AG08395 (cell line): ENCODE measurements at places on chromosomes 12 and 14.
A peak's percentile ranks its signal among the peaks of the same experiment; 100 is the strongest.

GRCh38 chr12:25051656-25052195 is 102.8 kb upstream of the BCAT1 start:
- DNase-seq: no peak

GRCh38 chr14:98293576-98293975 is 978.4 kb downstream of the BCL11B start:
- DNase-seq: peak; percentile 13

DNA sequence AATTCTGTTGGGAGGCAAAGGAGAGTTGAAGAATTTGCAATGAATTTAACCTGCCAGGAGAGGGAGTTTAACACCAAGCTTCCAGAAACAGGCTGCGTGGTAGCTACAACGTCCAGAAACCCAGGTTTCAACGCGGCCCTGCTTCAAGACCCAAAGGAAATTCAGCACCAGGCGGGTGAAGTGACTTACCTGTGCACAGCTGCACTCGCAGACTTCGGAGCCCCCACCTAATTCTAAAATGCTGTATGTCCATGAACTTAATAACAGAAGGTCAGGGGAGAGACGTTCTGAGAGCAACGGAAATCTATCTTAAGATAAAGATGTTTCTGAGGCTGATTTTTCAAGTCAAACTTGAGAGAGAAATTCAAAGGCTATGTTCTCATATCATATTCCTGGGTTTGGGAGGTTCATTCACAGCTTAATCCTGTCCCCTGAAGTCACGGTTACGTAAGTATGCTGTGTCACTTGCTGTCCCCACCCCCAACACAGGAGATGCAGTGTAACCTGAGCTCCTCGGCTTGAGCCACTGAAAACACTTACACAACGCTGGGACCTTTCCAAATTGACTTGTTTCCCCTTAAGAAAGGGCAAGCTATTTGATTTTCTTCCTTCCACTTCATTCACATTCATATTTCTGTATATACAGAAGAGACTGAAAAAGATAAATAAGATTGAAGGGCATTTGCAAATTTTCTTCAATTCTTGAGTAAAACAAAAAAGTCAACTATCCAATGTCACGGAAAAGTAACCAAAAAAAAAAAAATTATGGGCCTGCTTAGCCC is 22.7 kb downstream of the CLIP1 start:
- DNase-seq: peak; percentile 78

DNA sequence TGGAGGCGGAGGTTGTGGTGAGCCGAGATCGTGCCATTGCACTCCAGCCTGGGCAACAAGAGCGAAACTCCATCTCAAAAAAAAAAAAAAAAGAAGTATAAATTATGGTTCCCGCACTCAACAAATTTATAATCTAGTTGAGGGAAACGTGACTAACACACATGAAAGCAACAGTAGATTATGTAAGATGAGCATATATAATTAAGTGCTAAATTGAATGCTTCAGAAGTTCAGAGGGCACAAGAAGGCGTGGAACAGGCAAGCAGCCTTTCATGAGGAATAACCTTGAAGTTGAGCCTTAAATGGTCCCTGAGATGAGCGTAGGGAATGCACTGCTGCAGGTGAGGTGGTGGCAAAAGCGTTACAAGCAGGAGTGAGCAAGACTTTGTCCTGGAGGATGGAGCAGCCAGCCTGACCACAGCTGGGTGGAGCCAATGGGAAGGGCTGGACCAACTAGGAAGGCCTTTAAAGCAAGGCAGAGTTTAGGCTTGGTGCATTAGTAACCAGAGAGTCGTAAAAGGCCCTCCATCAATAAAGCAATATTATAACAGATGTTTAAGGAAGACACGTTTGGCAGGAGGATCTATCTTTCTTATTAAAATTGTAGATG is 30.6 kb upstream of the TUBA1A start:
- DNase-seq: no peak

DNA sequence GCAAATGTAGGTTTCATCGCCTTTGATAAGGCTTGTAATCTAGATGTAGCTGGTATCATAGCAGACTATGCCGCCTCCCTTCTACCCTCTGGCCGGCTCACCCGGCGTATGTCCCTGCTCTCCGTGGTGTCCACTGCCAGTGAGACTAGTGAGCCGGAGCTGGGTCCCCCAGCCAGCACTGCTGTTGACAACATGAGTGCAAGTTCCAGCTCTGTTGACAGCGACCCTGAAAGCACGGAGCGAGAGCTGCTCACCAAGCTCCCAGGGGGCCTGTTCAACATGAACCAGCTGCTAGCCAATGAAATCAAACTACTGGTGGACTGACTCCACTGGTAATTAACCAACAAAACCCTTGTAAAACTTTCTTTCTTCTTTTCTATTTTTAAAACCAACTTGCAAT is 49.0 kb upstream of the A2ML1 start:
- no peak for DNase-seq

- DNase-seq: no peak
Observed at GRCh38 chr12:71576496-71576895, 87.2 kb downstream of the ZFC3H1 start.

GRCh38 chr14:89640141-89640540 is 223.1 kb upstream of the FOXN3 start:
- no peak for DNase-seq

- no peak for DNase-seq
Observed at GRCh38 chr12:42958291-42958674, 368.7 kb upstream of the PRICKLE1 start.

DNA sequence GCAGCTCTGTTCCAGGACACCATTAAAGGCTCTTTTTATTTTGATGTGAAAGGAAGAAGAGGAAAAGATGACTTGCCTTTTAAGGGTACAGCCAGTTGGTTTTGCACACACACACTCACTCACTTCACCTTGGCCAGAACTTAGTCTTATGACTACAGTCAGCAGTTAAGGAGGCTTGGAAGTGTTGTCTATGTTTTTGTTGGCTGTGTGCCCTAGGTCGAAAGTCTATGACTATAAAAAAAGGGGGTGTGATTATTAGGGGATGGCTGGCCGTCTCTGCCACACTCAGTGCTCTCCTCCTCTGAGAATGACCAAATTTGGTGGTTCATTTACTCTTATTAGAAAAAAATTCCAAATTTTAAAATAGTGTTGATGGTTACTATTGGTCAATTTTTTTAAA is 139.5 kb upstream of the OTX2 start:
- DNase-seq: no peak

DNA sequence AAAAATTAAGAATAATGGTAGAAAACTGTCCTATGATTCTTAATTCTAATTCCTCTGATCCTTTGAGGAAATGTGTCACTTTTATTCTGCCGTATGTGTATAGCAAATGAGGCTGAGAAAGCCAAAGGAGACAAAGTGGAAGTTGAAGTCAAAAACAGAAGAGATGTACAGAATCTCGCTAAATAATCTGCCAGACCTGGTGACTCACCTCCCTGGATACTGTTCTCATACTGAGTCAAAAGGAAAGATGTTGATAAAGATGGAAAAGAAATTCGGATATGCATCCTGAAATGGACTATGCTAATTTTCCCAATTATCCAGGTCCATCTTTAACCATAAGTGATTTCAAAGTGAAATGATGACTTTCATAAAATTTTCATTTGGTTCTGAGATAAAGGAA is 92.5 kb downstream of the DUSP6 start:
- no peak for DNase-seq

DNA sequence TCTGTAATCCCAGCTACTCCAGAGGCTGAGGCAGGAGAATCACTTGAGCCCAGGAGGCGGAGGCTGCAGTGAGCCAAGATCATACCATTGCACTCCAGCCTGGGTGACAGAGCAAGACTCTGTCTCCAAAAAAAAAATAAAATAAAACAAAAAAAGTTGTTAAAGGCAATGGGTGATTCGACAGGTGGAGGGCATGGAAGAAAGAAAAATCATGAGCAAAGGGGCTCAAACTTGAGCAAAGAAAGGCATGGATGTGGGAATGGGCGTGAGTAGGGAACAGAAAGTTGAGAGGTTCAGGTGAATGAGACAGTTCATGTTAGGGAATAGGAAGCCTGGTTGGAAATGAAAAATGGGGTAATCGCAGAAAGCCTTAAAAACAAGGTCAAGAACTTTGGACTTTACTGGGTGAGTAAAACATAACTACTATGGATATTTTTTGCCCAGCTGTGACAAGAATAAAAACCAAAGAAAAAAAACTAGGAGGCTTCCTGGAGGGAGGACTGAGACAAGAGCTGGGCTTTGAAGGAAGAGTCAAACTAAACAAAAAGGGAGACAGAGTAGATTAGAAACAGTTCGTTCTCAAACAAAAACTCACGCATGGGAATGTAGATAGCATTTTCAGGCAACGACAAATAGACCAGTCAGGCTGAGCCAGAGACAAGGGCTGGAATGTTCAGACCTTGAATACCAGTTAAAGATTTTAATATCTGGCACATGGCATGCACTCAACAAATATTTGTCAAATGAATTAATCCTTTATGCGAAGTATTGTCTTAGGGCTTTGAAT is 18.8 kb downstream of the PYM1 start:
- DNase-seq: peak; percentile 20

- peak; percentile 80 for DNase-seq
Observed at GRCh38 chr12:14952299-14952921, 9.0 kb downstream of the ARHGDIB start.

GRCh38 chr12:94532490-94533422 is 73.1 kb upstream of the CEP83 start:
- peak; percentile 70 for DNase-seq

DNA sequence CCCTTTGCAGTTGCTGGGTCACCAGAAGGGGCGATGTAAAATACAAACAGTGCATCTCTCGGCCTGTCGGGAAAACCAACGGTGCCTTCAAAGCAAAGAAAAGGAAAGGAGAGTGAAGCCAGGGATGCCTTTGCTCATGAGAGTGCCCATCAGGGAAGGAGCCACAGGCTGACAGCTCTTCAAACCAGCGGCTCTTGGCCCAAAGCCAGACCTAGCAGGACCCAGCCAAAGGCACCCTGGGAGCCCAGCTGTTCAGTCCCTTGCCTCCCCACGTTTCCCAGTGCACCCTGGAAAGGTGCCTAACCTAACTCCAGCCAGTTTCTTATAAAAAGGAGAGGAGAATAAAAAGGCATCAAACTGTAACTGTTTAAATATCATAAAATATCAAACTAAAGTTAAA is 29.2 kb downstream of the PRMT8 start:
- no peak for DNase-seq

GRCh38 chr14:55451398-55451797 is 11.0 kb upstream of the TBPL2 start:
- DNase-seq: no peak

- no peak for DNase-seq
Observed at GRCh38 chr12:12564911-12565310, 2.2 kb upstream of the DUSP16 start.

DNA sequence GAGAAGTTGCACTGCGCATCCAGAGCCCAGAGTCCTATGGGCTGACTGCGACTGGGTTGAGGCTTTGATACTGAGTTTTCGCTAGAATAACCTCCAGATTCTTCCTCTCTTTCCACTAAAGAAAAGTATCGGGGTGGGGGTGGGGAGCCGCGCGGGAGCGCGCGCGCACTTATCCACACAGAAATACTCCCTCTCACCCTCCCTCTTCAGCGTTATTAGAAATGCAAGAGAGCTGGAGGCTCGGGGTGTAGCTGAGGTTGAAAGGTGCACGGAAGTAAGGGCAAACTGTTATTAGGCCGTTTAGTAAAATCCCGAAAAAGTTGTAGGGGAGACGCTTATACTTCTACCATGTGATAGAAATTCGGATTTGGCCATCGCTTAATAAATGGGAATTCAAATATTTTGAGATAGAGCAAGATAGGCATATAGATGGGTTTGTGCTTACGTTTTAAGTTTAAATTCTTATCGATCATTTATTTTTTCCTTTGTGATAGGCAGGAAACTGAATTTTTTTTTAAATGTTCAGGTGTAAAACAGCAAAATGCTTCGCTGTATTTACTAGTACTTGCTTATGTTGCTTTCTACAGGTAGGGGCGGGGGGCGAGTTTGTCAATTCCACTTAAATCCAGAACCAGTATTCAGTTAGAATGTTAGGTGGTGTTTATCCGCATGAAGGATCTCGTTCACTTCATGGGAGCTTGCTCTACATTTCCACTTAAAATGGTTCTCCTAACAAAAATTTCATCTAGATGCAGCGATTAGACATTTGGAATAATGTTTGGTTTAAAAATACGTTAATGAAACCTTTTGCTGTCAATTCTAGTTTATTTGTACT is 1.1 kb downstream of the ARHGAP5 start:
- peak; percentile 9 for DNase-seq

DNA sequence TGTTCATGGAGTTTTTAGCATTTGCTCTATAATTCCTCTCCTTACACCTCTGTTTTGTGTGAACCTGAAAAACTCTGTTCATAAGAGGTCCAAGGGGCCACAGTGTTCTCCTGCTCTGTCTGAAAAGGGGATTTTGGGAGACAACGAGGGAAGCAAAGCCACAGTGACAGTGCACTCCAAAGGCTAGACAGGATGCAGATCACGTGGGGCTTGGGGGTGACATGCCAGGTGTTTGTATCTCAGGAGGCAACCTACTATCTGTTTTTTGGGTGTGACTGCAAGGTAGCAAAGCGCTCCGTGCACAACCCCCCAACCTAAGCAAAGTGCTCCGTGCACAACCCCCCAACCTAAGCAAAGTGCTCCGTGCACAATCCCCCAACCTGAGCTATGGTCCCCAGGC is 5.1 kb upstream of the CHD4 start:
- DNase-seq: no peak

DNA sequence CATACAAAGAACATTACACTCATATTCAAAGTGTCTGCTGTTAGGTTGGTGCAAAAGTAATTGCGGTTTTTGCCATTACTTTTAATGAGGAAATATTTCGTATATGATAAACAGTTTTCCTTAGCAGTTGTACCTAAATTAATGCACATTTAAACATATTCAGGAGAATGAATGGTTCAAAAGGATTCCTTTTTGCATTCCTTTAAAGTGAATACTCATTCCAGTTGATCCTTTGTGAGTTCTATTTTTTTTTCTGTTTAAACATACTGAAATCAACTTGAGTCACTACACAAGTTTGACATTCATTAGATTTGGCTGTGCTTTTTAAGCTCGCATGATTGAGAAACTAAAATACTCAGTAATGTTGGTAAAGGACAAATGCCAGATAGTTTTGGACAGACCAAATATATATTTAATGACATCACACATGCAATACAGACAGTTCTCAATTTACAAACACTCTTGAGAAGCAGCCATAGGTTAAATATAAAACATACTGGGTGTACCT is 13.8 kb upstream of the SLC38A2 start:
- peak; percentile 38 for DNase-seq

- no peak for DNase-seq
Observed at GRCh38 chr12:19298836-19299605, 140.3 kb upstream of the AEBP2 start.

DNA sequence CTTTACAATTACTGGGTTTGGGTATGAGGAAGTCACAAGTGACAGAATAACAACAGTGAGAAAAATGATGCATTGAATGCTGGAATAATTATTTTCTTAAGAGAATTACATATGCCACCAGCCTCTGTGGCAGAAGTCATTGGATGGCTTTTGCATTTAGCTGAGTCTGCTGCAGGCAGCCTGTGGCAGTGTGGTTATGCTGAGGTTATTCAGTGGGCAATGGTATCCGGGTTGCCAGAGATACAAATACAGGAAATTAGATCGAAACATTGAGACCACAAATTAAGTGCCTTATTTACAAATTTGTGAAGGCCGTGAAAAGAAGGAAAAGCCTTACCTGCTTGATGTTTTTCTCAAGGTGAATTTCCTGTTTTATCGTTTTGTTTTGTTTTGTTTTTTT is 1050.0 kb downstream of the GALC start:
- DNase-seq: no peak
